ENCODE measurements at places on chromosomes 12 and 14.
A peak's percentile ranks its signal among the peaks of the same experiment; 100 is the strongest.

GRCh38 chr14:52400846-52401245 is 86.7 kb downstream of the PTGER2 start:
- no peak for DNase-seq

DNA sequence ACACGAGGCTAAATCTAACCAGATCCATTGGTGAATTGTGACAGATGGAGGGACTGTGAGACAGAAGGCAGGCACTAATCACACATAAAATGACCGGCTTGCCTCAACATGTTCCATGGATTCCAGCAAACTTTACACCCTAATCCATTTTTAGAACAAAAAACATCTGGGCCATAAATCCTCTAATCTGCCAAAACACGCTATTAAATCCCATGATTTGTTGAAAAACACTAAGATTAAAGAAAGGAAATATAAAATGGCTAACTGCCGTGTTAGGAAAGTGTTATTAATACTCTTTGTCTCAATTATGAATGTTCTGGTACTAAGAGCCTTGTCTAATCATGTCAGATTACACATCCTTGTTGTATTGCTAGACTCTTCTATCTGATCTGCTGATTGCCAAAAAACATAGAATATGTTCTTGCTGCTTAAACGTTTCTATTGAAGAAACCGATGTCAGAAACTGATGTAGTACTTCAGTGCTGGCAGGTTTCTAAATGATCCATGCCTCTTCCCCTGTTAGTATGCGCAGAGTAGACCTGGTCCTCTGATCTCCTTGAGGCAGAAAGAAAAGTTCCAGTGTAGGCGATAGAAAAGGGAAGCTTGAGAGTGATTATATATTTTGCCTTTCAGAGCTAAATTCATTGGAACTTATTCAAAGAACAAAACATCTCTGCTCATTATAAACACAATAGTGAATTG is 384.9 kb downstream of the SOX5 start:
- peak; percentile 84 for DNase-seq

DNA sequence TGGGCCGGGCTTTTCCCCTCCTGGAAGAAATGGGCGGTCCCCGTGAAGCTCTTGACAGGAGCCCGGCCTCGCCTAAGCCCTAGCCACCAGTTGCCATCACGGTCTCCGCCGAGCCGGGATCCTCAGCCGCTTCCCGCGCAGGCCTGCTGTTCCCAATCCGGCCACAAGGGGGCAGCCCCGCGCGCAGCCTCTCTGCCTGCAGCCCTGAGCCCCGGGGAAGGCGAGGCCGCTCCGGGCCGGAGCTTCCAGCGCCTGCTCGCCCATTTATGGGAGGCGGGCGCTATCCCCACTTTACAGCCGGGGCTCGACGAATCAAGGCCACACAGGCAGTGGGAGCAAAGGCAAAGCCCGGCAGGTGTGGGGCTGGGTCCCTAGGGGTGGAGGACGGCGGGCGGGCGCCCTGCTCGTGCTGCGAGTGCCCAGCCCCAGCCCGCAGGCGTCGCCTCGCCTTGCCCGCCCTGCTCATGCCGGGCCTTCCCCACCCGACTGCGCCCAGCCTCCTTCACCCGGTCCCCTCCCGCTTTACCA is 61.5 kb downstream of the LGMN start:
- DNase-seq = peak; percentile 90

DNA sequence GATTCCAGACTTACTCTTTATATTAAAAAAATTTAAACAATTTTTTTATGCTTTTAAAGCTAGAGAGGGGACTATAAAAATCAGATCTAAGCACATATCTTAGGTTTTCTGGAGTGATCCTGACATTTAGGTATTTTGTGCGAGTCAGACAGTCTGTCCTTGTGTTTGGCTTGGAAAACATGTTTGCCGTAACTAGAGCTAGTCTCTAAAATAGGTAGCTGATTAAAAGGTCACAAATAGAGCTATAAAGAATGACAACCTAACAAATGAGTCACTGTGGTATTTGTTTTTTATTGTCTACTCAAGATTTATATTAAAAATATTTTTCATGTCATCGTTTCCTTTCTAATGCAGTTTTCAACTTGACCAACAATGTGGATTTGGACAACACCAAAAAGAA is 73.4 kb downstream of the MNAT1 start:
- DNase-seq = no peak

GRCh38 chr14:52873694-52874093 is 77.2 kb downstream of the FERMT2 start:
- DNase-seq = peak; percentile 49

Data from A673 (cell line).